ENCODE measurements at places on chromosomes 5 and 9. TPM values are rescaled to one million over a fixed set of nuclear protein-coding genes. Genes with fewer than 3 reads are reported as not detected.

Gene ANKRD20A1
- 1.7 TPM for total RNA-seq

Gene OSMR
- 61.6 TPM for total RNA-seq

Gene PLAC8L1
- not detected for total RNA-seq

Gene GPR21
- 2.2 TPM for total RNA-seq

Gene MPDZ
- 31.3 TPM for total RNA-seq

Gene F12
- 0.80 TPM for total RNA-seq

Gene SEMA4D
- total RNA-seq = 49.9 TPM

Gene AIF1L
- 16.0 TPM for total RNA-seq

Gene ARID3C
- total RNA-seq = not detected

- H3K4me3 ChIP-seq = no peak overlapping the region
- no peak overlapping the region for H3K27ac ChIP-seq
- no peak for DNase-seq
- H3K4me1 ChIP-seq = no peaks in the 10 kb centered on the region
- no peaks in the 10 kb centered on the region for H3K27me3 ChIP-seq
- no peaks in the 10 kb centered on the region for H3K36me3 ChIP-seq
These were observed 329.5 kb downstream of the TRPM3 start for GRCh38 chr9:70791936-70792335.

- H3K36me3 ChIP-seq = peaks cover 9% of the 10 kb centered on the region
- no peaks in the 10 kb centered on the region for H3K27me3 ChIP-seq
- DNase-seq = no peak
- H3K4me3 ChIP-seq = no peak overlapping the region
- no peak overlapping the region for H3K27ac ChIP-seq
These were observed 13.9 kb downstream of the RAI14 start for GRCh38 chr5:34669931-34670516.

DNA sequence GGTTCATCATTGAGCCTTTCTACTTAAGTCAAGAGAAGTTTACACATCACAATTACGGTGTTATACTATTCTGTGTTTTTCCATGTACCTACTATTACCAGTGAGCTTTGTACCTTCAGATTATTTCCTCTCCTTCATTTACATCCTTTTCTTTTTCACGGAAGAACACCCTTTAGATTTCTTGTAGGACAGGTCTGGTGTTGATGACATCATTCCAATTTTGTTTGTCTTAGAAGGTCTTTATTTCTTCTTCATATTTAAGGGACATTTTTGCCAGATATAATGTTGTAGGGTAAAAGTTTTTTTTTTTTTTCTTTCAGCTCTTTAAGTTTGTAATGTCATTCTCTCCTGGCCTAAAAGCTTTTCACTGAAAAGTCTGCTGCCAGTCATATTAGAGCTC, 637.1 kb upstream of the RIOK2 start:
- H3K27me3 ChIP-seq = no peaks in the 10 kb centered on the region
- H3K27ac ChIP-seq = no peak overlapping the region
- DNase-seq = no peak
- no peaks in the 10 kb centered on the region for H3K36me3 ChIP-seq

DNA sequence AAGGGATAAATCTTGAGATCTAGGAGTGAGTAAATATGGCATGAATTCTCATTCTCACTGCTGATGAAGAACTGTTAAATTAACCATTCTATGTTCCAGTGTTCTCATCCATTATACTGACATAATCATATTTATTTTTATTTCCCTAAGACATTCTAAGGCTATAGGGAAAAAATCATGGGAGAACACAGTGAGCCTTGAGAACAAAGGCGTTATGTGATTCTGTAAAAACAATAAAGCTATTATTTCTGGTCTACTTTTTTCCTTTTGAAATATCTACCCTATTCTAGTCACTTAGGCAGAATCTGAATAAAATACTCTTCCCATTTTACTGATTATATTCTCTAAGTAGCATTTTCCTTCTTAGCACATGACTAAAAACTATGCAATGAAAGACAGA, 155.7 kb upstream of the ADAMTS16 start:
- H3K4me3 ChIP-seq = no peak overlapping the region
- H3K27me3 ChIP-seq = no peaks in the 10 kb centered on the region
- DNase-seq = no peak
- H3K27ac ChIP-seq = no peak overlapping the region

GRCh38 chr9:115944166-115944948, 209.2 kb upstream of the PAPPA start:
- H3K27me3 ChIP-seq = no peaks in the 10 kb centered on the region
- peaks cover 16% of the 10 kb centered on the region for H3K4me1 ChIP-seq
- peak; percentile 60 for DNase-seq
- peak overlapping the region; percentile 65 for H3K27ac ChIP-seq
- H3K4me3 ChIP-seq = no peak overlapping the region

- no peaks in the 10 kb centered on the region for H3K4me1 ChIP-seq
- H3K27me3 ChIP-seq = no peaks in the 10 kb centered on the region
- no peak overlapping the region for H3K4me3 ChIP-seq
- no peak overlapping the region for H3K27ac ChIP-seq
- H3K36me3 ChIP-seq = peaks cover 74% of the 10 kb centered on the region
These were observed 57.3 kb upstream of the CACNA1B start for GRCh38 chr9:137820161-137820855.

DNA sequence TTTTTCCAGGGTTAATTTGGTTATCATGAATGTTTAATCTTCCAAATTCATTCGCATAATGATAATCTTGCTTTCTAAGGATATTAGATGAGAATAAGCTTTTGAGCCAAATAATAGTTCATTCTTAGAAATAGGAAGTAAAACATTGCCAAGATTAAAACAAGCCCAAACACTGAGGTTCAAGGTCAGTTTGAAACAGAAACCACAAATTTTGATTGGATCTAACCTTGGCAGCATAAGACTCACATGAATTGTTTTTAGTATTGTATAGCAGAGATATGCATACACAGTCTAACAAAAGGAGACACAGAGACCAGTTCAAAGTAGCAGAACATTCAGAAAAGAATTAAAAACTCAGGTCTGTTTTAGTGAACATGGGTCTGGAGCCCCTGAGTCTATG, 43.4 kb upstream of the VCAN start:
- no peaks in the 10 kb centered on the region for H3K4me1 ChIP-seq
- no peaks in the 10 kb centered on the region for H3K36me3 ChIP-seq
- H3K27ac ChIP-seq = no peak overlapping the region
- DNase-seq = no peak
- H3K27me3 ChIP-seq = no peaks in the 10 kb centered on the region

DNA sequence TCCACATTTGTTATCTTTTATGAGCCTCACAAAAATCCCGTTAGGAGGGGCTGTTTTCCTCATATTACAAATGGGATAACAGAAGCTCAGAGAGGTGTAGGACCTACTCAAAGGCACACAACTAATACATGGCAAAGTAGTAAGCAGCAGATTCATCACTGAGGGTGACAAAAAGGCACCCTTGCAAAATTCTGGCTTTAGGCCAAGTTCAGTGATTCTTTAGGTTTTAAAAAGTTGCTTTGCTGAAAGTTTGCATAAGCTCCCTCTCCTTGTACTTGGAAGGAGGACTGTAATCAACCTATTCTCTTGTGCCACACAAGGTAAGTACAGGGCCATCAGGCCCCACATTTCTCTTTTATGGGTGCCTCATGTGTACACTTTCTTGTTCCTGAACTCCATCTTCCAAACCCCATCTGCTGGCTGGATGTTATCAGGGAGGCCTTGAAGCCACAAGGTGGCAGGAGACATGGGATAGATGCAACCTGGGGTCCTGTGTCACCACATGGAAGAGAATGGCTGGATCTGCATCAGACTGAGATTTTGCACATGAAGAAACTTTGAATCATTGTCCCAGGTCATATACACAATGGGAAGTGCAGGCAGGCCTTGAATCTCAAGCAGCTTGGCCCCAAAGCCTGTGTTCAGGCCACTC, 311.6 kb downstream of the MSX2 start:
- no peaks in the 10 kb centered on the region for H3K36me3 ChIP-seq
- H3K4me3 ChIP-seq = no peak overlapping the region
- no peak overlapping the region for H3K27ac ChIP-seq
- H3K4me1 ChIP-seq = no peaks in the 10 kb centered on the region

DNA sequence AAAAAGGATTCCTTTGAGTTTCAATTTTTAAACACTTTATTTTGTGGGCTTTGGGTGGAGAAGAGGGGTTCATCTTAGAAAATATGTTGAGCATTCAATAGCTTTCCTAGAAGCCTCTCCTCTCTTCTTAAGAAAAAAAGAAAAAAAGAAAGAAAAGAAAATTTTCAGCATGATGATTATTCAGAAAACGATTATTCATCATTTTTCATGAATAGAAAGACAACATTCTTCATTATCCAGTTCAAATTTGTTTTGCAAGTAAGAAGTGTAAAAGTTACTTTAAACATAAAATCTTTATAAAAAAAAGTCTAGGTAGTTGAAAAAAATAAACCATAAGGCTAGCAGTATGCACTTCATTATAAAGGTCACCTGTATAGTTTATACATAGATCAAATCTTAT, 636.5 kb downstream of the IRX1 start:
- no peaks in the 10 kb centered on the region for H3K27me3 ChIP-seq
- no peak for DNase-seq
- H3K4me1 ChIP-seq = no peaks in the 10 kb centered on the region
- no peaks in the 10 kb centered on the region for H3K36me3 ChIP-seq
- H3K27ac ChIP-seq = no peak overlapping the region

GRCh38 chr9:137694236-137694959, 75.6 kb downstream of the EHMT1 start:
- H3K36me3 ChIP-seq = no peaks in the 10 kb centered on the region
- H3K4me1 ChIP-seq = peaks cover 53% of the 10 kb centered on the region
- no peak for DNase-seq
- no peaks in the 10 kb centered on the region for H3K27me3 ChIP-seq

DNA sequence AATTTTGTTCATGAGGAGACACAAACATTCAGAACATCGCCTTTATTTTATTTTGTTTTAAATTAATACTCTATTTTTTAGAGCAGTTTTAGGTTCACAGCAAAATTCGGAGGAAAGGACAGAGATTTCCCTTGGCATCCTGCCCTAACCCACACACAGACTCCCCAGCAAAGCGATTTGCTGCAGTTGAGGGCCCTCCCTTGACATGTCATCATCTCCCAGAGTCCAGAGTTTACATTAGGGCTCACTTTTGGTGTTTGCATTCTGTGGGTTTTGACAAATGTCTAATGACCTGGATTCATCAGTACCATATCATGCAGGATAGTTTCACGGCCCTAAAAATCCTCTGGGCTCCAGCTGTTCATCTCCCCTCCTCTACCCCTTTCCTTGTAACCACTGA, 33.6 kb upstream of the COL5A1 start:
- peaks cover 6% of the 10 kb centered on the region for H3K27me3 ChIP-seq
- H3K27ac ChIP-seq = no peak overlapping the region
- DNase-seq = no peak
- H3K36me3 ChIP-seq = no peaks in the 10 kb centered on the region
- no peaks in the 10 kb centered on the region for H3K4me1 ChIP-seq
- no peak overlapping the region for H3K4me3 ChIP-seq

Measured in lower lobe of right lung (tissue), 2 donors.